ENCODE measurements at places on chromosomes 12 and 14.

- no peak for DNase-seq
Observed at GRCh38 chr12:22536346-22536945, 7.9 kb downstream of the C2CD5 start.

GRCh38 chr12:119463211-119463926, 128.8 kb downstream of the CCDC60 start:
- no peak for DNase-seq

- peak; percentile 62 for DNase-seq
Observed at GRCh38 chr12:46124848-46125619, 134.7 kb upstream of the SCAF11 start.

GRCh38 chr14:68042586-68043210, 223.1 kb downstream of the RAD51B start:
- no peak for DNase-seq

DNA sequence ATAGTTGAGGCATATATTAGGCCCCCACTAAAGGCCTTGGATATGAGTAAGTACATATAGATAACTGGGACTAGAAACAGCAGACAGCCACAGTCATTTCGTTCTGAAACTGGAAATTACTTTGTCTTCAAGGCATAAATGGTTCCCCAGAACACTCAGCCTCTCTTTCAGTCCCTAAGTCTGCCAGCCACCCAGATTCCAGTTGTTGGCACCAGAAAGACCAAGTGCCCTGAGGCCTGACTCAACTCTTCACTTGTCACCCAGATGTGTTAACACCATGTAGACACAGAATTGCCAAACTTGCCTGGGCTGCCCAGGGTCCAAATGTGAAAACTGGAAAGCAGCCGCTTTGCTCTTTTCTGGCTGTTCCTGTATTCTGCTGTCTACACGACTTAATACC, 3.0 kb upstream of the LGALS3 start:
- no peak for DNase-seq

DNA sequence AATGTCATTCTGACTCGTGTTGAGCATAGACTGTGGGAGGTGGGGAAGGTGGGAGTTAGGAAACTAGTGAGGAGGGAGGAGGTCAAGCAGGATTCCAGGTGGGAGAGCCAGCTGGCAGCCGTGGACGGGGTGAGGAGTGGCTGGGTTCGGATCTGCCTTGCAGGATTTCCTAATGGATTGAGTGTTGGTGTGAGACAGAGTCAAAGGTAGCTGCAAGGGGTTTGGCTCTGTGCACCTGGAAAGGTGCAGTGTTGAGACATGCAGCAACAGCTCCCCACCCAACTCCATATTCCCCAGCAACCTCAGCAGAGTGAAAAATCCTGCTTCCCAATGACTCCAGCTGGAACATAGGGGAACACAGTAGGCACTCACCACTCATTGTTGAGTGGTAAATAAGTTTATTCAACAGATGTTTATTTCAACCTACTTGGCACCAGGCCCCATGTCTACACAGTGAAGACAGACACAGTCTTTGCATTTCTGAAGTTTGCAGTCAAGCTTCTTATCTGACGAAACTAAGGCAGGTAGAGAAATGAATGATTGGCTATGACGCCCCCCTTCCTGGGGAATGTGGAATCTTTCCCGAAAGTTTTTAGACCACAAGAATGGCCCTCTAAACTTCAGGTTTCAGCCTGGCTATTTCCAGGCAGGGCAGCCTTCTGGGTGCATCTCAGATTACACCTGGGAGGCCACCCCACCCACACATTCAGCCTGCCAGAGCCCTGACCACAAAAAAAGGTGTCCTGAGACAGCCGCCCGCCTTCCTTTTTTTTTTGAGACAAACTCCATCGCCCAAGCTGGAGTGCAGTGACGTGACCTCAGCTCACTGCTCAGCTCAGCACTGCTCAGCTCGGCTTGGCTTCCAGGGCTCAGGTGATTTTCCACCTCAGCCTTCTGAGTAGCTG, 37.9 kb upstream of the PLEKHG6 start:
- DNase-seq = no peak

GRCh38 chr14:51367600-51367931, 127.5 kb downstream of the TMX1 start:
- no peak for DNase-seq

DNA sequence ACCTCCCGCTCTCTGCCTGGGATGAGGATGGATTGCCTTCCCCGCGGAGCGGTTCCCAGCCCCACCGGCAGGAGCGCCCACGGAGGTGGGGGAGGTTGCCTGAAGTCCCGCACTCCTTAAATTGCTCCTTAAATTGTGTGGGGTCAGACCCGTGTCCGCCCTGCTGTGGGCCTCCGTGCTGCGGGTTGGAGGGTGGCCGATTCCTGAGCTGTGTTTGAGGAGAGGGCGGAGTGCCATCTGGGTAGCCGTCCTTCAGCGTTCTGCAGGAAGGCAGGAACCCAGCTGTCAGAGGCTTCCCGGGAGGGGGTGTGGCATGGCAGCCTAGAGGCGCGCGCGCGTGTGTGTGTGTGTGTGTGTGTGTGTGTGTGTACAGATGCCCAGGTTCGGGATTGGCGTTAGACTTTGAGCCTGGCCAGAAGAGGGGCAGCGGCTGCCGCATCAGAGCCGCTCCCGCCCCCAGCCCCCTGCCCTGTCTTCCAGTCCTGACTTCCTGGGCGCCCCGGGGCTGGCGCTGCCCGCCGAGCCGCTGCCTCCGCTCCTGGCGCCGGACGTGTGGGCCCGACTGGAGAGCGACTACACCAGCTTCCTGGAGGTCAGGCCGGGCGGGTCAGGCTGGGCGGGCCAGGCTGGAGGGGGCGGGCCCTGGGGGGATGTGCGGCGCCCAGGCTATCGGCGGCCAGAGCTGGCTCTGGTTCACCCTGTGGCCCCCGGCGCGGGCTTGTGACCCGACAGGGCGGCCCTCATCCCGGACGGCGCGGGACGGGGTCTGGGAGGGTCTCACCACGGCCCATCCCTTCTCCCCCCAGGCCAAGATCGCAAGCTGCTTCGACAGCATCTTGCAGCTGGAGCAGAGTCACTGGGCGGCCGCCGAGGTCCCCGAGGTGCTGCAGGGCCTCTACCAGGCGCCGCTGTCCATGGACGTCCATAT, 9.2 kb downstream of the EXOC3L4 start:
- DNase-seq = no peak

- DNase-seq = no peak
Observed at GRCh38 chr14:91108941-91109611, 4.8 kb upstream of the DGLUCY start.

DNA sequence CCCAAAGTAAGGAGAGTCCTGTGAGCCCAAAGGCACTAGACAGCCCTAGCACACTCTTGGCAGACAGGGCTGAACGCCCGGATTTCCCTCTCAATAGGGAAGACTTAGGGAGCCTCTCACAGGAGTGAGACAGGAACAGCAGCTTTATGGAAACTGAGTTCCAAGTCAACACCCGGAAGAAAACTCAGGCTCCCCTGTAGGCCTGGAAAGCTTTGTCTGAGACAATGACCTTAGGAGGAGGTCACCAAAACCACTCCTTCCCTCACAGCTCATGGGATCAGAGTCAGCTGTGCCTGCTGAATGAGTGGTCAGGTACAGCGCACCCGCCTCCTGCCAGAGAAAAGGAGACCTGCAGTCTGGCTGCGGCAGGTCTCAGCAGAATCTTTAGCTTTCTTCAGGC, 229.5 kb downstream of the CACNA1C start:
- no peak for DNase-seq

DNA sequence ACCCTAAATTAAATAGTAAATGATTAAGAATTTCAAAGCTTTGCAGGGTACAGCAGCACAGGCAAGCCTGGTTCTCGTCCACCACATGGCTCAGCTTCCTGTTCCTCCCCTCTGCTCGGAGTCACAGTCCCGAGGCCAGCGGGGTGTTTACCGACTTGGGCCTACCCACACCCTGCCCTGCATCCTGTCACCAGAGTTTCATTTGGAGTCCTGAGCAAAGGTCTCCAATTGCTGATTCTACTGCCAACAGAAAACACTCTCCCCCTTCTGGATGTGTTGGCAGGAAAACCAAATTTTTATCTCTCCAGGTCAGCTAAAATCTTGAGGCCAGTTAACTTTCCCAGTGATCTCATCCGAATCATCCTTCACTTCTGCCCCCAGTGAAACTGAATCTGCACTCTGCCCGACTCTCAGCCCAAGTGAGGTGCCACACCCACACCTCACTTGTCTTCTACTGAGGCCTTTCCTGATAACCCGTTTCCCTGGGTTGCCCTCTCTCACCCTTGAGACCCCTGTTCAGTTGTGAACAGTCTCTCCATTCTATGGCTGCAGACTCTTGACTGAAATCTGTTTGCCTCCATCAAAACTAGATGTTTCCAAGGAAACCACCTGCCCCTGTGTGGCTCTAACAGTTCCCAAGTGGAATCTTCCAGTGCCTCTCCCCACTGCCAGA, 71.2 kb downstream of the VCPKMT start:
- DNase-seq = peak; percentile 59

- no peak for DNase-seq
Observed at GRCh38 chr14:94545131-94545841, 16.0 kb upstream of the SERPINA4 start.

DNA sequence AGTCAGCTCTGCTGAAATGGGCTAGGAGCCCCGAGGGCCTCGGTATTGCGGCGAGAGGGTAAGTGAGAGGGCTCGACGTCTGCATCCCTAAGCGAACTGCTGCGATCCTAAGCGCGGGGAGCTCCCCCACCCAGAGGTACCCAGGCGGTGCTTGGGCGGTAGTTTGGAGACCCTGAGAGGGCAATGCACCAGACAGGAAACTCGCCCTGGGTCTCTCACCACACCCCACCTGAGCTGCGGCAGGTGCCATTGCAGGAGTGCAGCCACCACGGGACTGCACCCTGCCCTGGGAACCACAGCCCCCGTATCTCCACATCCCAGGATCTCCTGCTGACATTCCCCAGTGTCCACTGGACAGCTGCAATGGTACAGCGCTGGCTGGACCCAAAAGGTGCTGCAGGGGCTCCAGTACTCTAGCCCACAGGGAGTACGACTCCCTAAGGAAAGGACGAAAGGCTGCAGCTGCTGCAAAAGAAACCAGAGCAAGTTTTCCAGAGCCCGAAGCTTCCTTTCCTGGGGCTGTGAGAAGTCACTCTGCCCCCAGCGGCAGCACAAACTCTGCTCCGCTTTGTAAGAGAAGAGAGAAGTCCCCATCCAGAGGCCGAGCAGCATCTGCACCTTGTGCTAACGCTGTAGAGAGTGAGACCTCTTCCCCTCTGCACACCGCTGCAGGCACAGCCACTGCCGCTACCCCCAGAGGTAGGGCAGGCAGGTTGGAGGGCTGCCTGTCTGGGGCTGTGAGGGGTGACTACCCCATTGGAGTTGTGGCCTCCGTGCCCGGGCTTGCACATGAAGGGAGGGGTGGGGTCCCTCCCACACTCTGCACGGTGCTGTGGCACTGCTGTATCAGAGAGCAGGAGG, 31.1 kb upstream of the MON2 start:
- peak; percentile 22 for DNase-seq

- DNase-seq = no peak
Observed at GRCh38 chr12:128789356-128789929, 34.3 kb downstream of the SLC15A4 start.

DNA sequence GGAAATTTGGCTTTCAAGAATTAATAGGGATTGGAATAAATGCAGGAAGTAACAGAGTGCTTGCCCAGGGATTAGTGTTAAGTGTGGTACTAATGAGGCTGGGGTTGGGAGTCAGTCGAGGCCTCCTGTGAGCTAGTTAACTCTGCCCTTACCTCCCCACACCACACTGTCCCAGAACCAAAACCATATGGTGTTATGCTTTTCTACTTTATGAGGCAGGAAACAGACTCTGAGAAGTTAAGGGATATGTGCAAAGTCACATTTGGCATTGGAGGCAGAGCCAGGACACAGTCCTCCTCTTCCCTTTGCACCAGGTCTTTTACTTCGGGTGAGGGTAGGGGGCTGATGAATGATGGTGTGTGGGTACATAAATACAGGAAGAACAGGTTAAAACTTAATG, 41.9 kb downstream of the PELI2 start:
- DNase-seq = no peak

GRCh38 chr12:24905431-24905830, 43.5 kb downstream of the BCAT1 start:
- no peak for DNase-seq

DNA sequence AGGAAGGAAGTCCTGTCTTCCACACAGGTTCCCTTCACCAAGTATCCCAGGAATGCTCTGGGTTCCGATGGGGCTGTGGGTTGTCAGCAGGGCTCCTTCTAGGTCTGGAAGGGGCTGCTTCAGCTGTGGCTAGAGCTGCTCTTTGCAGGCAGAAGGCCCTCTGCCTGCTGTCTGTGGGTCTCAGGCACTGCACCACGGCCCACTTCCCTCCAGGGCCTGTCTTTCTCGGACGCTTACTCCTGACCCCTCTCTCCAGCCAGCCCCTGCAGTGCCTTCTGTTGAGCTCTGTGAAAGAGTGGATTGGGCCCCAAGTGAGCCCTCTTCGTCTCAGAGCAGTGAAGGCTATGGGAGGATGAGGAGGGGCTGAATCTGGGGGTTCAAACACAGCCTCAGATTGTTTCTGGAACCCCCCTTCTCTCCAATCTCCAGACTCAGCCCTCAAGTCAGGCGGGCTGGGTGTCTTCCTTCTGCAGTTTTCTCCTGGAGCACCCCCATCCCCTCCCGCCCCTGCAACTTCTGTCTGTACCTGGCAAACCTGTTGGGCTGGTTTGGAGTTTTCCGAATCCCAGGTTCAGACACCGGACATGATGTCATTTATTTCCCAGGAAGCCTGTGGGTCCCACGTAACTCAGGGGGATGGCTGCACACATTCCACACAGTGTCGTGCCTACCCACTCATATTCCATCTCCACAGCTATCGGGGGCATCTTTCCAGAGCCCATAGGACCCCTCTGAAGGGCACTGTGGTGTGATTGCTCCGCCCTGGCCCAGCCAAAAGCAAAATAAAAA, 24.9 kb upstream of the SPPL3 start:
- no peak for DNase-seq

- DNase-seq = no peak
Observed at GRCh38 chr12:95184121-95184520, 33.1 kb downstream of the FGD6 start.

GRCh38 chr12:30806989-30807694, 52.4 kb upstream of the CAPRIN2 start:
- peak; percentile 55 for DNase-seq

DNA sequence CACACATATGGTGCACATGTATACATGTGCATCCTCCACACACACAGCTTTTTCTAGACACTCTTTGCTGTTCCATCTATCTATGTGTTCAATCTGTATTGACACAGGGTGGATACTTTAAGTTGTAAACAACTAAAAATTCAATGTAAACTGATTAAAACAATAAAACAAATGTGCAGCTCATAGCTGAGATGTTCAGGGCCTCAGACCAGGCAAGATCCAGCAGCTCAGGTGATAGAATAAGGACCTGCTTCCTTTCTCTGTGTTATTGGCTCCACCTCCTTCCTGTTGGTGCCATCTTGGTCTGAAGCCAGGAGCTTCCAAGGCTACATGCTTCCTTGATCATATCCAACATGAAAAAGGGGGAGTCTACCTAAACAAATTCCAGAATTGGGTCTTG, 158.1 kb upstream of the RFLNA start:
- DNase-seq = no peak

DNA sequence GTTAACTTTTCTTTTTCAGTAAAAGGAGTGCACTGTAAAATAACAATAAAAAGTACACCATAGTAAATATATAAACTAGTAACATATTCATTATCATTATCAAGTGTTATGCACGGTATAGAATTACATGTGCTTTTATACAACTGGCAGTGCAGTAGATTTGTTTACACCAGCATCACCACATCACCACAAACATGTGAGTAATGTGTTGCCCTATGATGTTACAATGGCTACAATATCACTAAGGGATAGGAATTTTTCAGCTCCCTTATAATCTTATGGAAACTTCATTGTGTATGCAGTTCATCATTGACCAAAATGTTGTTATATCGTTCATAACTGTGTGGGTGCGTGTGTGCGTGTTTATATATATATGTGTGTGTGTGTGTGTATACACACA, 23.5 kb upstream of the NEDD1 start:
- DNase-seq = no peak

- no peak for DNase-seq
Observed at GRCh38 chr12:18383203-18383602, 121.9 kb downstream of the PIK3C2G start.

Measured in CD4-positive, alpha-beta memory T cell (primary cell).